ENCODE measurements at places on chromosomes 4 and X.

DNA sequence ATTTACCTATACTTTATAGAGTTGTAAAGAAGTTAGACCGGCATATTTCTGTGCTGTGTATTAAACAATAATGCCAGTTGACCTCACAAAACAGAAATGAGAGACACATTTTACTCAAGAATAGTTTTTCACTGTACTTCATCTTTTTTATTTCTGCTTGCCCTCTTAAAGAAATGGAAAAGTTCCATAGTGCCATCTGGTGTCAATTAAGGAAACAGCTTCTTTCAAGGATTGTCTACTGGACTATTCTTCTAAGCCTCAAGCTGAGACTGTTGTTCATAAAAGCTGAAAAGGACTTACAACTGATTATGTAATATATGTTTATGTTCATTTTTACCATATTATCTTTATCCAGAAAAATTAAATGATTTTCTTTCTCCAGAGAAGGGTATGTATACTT lies 1523.7 kb downstream of the ARAP2 start:
- no peak for DNase-seq

DNA sequence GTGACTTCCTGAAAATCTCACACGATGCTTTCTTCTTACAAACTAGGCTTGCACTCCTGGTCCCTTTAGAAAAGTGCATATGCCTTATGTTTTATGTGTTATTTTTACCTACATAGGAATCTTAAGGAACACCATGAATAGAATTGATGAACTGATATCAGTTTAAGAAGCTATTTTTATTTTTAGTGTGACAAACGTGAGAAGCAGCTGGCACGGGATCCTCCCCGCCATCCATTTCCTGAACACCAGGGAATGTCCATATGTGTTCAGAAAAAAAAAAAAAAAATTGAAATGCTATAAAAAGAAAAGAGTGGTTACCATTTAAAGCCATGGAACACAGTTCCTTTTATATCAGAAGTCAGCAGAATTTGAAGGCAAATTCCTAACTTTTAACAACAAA lies 1096.1 kb upstream of the PRKX start:
- DNase-seq, result no peak

GRCh38 chrX:145825896-145826295 lies 8.3 kb downstream of the SLITRK2 start:
- DNase-seq, result no peak

DNA sequence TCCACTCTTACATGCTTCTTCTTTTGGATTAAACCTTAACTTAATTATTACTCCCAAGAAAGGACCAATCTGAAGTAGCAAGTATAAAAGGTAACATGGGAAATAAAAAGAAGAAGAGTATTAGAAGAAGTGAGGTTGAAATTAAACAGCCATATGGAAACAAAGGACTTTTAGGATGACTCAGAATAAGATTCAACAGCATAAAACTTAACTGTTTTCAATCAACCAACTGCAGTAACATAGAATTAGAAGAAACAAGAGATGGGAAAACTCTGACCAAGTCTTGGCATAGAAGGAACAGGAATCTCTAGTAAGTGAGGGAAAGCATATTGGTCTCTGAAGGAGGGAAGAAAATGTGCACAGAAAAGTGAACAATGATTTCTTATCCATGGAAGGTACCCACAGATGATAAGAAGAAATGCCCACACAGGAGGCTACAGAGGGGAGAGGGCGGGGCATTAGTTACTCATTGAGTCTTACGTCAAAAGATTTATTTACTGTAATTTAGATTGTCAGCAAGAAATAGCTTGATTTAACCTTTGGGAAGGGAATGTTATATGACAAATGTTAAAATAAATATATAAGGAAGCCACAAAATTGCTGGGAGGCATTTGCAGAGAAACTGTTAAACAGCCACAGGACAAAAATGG lies 177.3 kb downstream of the BANK1 start:
- no peak for DNase-seq

- DNase-seq, result no peak
These were observed 536.3 kb upstream of the HTR2C start for GRCh38 chrX:114047558-114047957.

DNA sequence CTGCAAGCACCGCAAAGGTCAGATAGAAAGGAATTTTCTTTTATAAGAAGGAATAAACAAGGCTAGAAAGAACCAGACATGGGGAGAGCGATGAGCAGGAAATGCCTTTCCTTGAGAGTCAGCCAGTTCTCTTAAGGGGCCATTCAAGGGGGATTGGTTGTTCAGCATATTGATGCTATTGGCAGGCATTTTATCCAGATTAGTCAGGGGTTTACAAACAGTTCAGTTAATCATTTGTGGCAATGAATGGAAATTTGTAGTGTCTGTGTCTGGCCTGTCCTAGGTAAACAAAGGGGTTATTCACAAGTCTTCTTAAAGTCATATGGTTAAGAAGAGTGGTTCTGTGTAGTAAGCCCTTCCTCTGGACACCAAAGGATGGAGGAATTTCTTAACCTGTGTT lies 184.7 kb upstream of the FRMPD4 start:
- no peak for DNase-seq

Measured in stimulated activated CD8-positive, alpha-beta memory T cell treated with anti-CD3 and anti-CD28 coated beads, Interleukin-15, amount 100 ng/mL, for 4 hours (primary cell).